Inflammatory macrophage (primary cell): ENCODE measurements at places on chromosomes 3 and 15.

DNA sequence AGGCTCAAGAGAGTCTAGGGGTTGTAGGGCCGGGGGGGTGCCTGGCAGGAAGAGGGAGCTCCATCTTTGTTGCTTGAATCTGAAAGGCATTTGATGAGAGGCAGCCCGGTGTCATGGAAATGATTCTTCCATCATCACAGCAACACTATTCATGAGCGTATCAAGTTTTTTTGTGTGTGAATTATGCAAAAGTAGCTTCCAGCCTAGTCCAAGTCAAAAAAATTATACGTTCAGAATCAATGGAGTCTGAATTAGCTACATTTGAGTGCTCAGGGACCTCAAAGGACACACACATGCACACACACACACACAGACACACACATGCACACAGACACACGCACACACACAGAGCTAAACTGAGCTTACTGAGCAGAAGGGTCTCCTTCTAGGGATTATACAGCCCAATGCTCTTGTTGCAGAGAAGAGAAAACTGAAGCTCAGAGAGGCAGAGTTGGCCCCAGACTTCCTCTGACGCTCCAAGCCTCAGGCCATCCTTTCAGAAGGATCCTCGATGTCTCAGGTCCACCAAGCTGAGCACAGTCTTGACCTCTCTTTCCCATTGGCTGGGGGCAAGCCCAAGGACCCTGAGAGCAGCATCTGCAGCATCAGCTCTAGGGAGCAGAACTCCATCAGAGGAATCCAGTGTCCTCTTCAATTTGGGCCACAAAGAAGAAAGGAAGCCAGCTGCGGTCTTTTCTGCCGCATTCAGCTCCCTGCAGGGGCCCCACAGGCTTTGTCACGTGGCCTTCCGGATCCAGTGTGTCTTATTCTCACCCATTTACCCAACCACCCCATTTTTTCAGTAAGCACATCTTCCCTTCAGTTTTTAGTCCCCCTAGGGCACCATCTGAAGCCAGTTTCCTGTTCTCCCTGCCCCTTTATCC, 228.0 kb downstream of the UACA start:
- no peak for DNase-seq

DNA sequence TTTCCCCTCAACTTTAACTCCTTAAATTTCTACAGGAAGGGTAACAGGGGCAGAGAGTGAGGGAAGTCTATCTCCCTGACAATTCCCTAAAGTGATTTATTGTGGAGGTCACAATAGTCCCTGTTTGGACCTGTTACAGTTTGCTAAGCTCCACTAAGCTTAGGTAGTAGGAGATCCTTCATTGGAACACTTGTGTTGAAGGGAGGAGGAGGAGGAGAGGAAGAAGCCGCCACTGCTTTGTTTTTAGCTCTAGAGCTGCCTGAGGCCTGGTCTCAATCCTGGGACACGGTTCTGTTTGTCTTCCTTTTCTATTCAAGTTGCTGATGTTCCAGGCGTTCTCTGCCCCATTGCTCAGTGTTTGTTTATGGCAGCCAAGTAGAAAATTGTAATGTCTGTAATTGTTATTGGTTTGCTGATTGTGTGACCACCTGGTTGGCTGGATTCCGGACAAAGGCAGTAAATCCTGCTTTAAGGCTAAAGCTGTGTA, 48.4 kb downstream of the HES1 start:
- DNase-seq: no peak

GRCh38 chr3:110272525-110272924, 799.1 kb upstream of the NECTIN3 start:
- DNase-seq: no peak

GRCh38 chr3:49914906-49915305, 11.2 kb upstream of the MST1R start:
- DNase-seq: peak; percentile 45

DNA sequence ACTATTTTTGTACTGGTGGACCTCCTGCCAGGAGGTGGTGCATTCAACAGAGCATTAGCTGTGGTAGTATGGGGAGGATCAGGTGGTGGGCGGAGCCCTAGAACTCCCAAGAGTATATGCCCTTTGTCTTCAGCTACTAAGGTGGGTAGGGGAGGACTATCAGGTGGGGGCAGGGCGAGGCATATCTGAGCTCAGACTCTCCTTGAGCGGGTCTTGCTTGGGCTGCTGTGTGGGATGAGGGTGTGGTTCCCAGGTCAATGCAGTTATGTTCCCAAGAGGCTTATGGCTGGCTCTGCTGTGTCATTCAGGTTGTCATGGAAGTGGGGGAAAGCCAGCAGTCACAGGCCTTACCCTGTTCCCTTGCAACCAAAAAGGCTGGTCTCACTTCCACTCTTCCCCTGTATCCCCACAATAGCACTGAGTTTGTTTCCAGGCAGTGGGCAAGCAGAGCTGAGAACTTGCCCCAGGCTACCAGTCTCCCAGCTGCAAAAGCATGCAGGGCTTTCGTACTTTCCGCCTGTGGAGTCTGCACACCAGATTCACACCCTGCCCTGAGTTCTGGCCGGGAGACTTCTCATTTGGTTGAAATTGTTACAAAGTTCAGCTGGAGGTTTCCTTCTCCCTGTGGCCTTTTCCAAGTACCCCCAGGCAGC, 93.7 kb upstream of the DPPA4 start:
- DNase-seq: no peak
